Bladder microvascular endothelial cell (primary cell): ENCODE measurements at places on chromosomes 16 and 17. TPM values are rescaled to one million over a fixed set of nuclear protein-coding genes. Genes with fewer than 3 reads are reported as not detected.

HBA1 gene
- total RNA-seq, result not detected in 2 replicates

POLR2C gene
- 77.7 and 111 TPM in 2 replicates for total RNA-seq

MGAT5B gene
- total RNA-seq, result 0.49 and 0.50 TPM in 2 replicates

LIMD2 gene
- 16.8 and 47.2 TPM in 2 replicates for total RNA-seq

ZNF423 gene
- total RNA-seq, result 2.8 and 12.1 TPM in 2 replicates

FMNL1 gene
- 2.3 and 2.7 TPM in 2 replicates for total RNA-seq
